M059J (cell line): ENCODE measurements at places on chromosomes 3 and 15. TPM values are rescaled to one million over a fixed set of nuclear protein-coding genes. Genes with fewer than 3 reads are reported as not detected.

ARGFX gene
- not detected in 2 replicates for total RNA-seq

FBXW12 gene
- not detected in 2 replicates for total RNA-seq

GNAT1 gene
- total RNA-seq = not detected in 2 replicates

DNA sequence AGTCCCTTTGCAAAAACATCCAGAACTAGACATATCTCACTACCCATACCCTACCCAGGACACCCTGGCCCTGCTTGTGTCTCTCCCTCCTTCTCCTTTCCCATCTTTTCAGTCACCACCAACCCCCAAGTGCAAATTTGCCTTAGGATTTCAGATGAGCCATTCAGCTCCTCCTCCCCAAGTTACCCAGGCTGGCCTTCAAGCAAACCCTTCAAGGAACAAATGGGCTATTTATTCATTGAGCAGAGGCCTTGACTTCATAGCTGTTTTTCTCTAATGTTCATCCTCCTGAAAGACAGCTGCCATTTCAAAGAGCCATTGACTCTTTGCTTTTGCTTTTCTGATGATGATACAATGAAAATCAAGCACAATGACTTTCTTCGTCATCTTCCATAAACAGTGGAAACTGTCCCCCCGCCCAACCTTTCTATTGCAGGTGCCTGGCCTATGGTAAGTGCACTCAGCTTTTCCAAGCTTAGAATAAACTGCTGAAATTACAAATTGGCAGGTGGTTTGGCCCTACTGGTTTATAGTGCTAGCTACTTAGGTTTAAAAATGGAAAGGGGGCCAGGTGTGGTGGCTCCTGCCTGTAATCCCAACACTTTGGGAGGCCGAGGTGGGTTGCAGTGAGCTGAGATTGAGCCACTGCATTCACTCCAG is 26.1 kb upstream of the KLHL6 start:
- DNase-seq = no peak

GRCh38 chr15:70094690-70095311 is 2.9 kb downstream of the TLE3 start:
- no peak for DNase-seq

DNA sequence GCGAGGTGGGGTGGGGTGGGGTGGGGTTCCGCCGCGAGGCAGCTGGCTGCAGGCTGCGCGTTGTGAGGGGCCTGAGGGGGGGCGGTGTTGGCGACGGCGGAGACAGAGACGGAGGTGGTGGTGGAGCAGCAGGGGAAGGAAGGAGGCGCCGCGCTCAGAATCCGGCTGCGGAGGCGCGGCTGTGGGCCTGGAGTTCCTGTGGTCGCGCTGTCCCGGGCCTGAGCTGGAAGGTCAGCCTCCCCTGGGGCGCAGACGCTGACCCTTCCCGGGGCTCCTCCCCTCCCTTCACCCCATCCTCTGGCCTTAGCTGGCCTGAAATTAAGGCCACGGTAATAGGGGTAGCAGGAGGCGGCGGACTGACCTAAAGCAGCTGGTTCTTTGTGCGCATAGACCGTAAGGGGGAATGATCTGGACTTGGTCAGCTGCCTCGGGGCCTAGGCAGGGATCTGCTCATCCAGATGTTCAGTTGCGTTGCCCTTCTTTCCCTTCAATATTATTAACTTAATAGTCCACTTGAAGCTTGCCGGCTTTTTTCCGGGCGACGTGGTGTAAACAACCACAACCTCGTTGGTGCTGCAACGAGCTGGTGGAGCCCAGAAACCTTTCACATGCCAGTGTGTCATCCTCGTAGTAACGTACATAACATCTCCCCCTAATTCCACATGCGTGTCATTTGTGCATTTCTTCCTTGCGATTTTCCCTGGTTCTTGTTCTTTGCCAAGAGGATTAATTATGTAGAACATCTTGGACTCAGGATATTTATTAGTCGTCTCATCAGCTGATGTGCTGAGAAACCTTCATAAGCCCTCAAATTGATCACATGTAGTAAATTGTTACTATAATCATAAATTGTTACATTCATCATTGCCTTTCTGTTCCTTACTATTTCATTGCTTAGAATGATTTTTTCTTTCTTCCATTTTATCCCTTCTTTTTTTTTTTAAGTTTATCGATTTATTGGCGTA is 626 bp downstream of the SEC62 start:
- peak; percentile 70 for DNase-seq

DNA sequence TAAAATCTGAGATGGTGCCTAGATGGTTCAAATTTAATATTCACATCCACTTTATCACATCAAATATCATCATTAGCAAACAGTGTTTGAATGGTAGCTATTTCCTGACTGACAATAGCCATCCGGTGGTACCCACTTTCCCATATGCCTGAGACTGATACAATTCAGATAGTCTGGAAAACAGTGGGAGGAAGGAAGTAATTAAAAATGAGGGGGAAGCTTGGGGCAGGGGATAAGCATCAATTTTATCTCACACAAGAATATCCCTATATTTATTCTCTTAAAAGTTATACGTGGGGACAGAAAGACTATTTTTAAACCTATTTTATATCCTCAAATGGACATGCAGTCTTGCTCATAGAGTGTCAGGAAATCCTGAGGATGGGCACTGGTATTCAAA is 122.5 kb upstream of the GAP43 start:
- no peak for DNase-seq

GRCh38 chr3:48428088-48428571 is 1.8 kb downstream of the PLXNB1 start:
- no peak for DNase-seq
